Cardiac septum (tissue), 1 donor: ENCODE measurements at places on chromosomes 12 and 14.

GRCh38 chr14:51139121-51139681 lies 44.3 kb upstream of the TRIM9 start:
- no peak for DNase-seq

- no peak for DNase-seq
Observed at GRCh38 chr12:71216725-71217579, 59.2 kb upstream of the TSPAN8 start.

DNA sequence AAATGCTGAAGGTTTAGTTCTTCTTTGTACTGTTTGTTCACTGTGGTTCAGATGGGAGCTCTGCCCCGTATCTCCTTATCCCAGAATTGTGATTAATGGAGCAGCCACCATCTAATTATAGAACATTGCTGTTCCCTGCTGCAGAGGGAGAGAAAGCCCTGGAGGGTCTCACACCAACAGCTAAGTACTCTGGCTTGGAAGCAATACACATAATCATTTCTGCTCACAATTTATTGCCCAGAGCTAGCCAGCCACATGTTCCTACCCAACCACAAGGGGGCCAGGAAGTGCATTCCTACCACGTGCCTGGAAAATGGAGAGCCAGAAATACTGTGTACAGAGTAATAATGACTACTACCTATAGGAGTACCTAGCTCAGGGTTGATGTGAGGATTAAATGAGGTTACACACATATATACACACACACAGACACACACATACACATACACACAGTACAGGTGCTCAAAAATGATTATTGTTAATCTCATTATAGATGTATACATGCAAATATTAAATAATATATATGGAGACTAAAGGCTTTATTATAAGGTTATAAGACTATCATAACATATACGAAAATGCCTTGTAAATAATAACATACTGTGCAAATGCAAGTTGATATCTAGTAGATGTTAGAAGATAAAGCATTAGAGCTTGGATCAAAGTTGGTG lies 22.3 kb downstream of the MSRB3 start:
- no peak for DNase-seq

- DNase-seq = no peak
Observed at GRCh38 chr14:106390401-106390800, 864.0 kb downstream of the TMEM121 start.

DNA sequence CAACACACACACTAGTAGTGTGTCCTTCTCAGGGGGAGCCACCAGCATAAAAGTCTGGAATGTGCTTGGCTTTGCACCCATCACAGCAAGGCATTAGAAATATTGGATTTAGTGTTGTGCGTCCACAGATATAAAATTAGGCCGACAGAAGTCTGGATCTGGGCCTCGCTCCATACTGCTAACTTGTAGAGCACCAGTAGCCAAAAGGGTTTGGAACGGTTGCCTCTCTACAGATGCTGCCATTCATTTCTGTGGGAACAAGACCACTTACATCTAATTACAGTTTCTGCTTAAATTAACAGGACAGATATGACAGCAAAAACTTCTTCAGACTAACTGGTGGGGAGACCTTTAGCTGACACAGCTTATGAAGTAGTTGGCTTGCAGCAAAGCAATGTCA lies 94.2 kb downstream of the EXOC5 start:
- no peak for DNase-seq

DNA sequence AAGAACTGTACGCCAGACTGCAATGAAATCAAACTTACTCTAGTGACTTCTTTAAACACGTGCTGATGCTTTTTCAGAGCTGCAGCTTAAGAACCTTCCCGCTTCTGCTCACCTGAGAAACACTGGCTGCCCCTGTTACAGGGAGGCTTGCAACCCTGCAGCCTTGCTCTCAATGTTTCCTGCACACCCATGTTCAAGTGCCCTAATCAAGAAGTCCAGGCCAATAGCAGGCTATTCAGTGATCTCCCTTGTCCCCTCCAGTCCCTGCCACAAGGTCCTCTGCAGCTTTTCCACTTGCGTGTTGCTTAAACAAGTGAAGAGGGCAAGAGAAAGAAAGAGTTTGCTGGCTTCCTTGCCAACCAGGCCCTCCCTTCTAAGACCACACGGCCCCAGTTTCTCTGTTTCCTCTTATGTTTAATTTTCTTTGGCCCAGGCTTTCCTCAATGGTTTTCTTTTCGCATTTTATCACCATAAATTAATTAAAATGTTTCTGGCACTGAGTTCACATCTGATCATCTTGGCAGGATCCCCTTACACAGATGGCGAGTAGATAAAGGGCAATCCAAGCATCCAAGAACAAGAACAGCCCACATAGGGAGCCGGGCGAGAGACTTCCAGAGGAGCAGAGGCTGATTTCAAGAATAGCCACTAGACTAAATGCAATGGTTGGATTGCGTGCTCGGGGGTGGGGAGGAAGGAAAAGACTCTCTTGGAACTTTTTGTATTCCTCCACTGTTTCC lies 82.3 kb upstream of the CDKN3 start:
- DNase-seq = no peak

DNA sequence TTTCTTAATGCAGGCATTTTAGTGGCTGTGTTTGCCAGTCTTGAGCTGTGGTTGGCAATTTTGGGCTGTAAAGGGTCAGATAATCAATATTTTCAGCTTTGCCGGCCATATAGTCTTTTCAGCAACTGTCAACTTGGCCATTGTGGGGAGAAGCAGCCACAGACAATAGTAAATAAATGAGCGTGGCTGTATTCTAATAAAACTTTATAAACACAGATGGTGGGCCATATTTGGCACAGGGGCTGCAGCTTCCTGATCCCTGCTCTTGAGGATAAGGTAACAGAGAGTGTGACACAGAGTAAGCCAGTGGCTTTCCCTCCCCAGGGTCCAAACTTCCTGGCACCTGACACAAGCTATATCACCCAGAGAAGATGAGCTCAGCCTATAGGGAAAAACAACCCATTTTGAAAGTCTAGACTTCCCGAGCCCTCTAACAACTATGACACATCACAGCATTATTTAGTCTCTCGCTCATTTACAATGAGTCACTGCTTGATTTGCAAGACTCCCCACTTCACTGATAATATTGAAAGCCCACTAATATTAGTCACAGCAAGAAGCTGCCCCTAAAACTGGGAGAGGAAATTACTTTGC lies 163.1 kb upstream of the TMPO start:
- DNase-seq = no peak

- no peak for DNase-seq
Observed at GRCh38 chr14:64920465-64920864, 6.2 kb downstream of the CHURC1 start.

DNA sequence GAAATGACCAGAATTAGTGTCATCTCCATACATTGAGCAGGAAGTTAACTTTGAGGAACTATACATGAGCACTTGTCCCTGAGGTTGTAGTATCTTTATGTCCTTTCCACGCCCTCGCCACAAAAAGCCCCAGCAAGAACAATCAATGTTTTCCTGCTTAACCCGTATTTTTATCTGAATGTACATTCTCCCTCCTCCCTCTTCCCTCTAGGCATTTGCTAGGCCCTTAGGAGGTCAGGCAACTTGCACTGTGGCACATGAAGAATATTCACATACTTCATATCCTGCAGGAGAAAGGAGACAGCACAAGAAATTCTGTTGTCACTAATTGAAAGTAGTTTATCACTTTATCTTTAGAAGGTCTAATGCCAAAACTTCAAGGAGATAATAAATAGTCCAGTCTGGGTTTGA lies 18.1 kb upstream of the DUSP6 start:
- no peak for DNase-seq

DNA sequence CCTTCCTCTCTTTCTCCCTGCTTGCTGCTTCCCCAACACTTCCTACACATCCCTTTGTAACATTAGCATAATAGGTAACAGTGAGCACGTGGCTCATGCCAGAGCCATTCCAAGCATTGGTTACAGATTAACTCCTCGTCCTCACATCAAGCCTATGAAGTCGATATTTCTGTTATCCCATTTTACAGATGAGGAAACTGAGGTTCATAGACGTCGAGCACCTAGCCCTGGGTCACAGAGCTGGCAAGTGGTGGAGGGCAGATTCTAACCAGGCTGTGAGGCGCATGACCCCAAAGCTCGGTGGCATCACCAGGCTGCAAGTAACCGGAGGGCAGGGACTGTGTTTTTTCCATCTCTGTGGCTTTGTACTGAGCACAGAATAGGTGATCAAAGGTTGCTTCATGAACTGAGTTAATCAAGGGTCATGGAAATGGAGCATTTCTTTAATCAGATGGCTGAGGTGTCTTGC lies 5.7 kb upstream of the SERPINA1 start:
- DNase-seq = no peak

DNA sequence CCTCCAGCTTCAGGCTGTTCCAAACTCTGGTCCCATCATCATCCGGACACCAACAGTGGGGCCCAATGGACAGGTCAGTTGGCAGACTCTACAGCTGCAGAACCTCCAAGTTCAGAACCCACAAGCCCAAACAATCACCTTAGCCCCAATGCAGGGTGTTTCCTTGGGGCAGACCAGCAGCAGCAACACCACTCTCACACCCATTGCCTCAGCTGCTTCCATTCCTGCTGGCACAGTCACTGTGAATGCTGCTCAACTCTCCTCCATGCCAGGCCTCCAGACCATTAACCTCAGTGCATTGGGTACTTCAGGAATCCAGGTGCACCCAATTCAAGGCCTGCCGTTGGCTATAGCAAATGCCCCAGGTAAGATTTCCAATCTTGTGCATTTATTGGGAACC lies 3.3 kb downstream of the SP1 start:
- no peak for DNase-seq

- no peak for DNase-seq
Observed at GRCh38 chr12:23703051-23703450, 246.4 kb downstream of the SOX5 start.

DNA sequence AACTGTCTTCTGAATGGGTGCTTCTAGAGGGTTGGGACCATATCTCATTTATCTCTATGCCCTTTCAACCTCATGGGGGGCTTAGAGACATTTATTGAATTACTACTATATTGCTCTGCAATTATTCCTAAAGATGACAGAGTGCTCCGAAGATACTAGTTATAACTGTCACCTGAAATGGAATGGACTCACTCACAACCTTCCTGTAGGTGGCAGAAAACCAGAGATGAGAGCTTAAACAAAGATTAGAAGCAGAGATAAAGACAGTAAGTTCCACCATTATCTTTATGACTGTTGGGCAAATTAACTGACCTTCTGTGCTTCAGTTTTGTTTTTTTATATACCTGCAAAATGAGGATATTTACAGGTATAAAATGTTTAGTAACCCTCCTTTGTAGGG lies 31.5 kb upstream of the GTF2A1 start:
- DNase-seq = no peak

DNA sequence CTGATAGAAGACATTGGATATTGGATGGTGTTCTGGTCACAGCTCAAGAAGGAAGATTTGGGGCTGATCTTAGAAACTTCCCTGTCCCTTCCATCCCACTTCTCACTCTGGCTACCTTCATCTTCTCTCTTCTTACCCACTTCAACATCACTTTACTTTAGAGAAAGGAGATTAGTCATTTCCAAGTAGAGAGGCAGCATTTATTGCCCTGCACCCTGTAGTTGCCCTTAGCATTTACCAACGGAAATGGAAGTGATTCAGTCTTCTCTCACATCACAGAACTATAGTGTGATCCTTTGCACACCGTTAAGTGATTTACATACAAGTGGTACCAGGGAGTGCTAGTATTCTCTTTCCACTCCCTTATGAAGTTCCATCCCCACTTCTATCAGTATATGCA lies 52.4 kb downstream of the PHLDA1 start:
- no peak for DNase-seq

DNA sequence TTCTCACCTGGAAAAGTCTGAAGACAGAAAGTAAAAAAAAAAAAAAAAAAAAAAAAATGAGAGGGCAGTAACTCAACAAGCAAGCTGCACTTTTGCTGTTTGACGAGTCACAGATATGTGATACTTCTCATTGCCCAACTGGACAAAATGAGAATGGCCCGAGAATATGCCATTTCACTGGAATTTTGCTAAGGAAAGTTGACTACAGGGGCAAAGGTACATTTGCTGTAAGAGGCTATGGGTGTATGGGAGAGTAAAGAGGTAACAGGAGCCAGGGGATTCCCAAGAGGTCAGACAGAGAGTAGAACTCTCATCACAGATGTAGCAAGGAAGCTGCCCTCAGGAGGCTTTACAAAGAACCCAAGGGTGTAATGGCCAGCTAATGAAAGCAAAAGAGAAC lies 22.9 kb downstream of the KIF21A start:
- no peak for DNase-seq

DNA sequence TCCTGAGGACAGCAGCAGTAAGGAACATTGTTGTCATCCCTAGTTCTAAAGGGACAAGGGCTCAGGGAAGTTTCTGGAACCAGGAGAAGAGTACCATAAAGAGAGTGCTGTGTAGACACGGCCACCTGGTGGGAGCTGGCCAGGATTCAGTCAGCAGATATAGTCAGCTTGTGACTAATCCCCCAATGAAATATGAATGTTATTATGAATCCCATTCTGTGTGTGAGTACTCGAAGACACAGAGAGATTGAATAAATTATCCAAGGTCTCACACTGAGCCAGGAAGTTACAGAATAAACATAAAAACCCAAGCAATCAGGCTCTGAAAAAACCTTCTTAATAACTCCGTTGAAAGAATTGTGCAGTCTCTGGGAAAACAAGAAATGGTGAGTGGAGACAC lies 1359.5 kb downstream of the AACS start:
- no peak for DNase-seq

GRCh38 chr12:50058743-50059312 lies 1.4 kb downstream of the ASIC1 start:
- no peak for DNase-seq

- DNase-seq = no peak
Observed at GRCh38 chr12:106709068-106709511, 65.4 kb upstream of the RIC8B start.

- DNase-seq = no peak
Observed at GRCh38 chr12:62123721-62124203, 136.4 kb upstream of the USP15 start.

- DNase-seq = no peak
Observed at GRCh38 chr12:103868215-103868614, 27.2 kb upstream of the NT5DC3 start.

DNA sequence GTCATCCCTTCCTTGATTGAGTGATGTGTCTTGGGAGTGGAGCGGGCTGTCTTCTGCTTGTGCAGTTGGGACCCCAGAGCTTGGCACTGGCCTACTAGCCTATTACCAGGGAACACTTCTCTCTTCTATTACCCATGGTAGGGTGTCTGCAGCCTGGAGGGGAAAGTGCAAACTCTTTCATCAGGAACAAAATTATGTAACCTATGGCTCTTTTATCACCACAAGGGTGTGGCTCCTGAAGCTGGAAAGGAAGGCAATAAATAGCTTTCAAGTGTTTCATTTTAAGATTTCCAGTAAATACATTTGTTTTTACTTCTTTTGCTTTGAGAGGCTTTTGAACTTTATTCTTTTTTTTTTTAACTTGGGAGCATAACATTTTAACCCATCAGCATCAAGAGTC lies 349.7 kb upstream of the FAR2 start:
- DNase-seq = no peak

DNA sequence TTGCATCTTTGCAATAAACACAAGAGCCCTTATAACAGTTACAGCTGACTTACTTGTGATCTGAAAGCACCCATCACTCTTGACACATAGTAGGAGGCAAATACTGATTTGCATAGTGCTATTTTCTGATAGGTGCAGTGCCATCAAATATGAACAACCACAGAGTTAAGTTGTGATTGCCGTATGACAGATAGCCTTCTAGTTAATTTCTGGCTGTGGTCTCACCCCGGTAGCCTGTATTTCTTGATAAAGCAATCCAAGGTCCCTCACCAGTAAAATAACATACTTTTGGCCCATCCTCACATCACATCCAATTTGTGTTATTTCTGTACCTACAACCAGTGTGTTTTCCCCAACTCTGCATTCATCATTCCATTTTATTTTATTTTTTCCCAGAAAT lies 23.3 kb upstream of the STYK1 start:
- no peak for DNase-seq

- no peak for DNase-seq
Observed at GRCh38 chr14:102177161-102177560, 37.5 kb downstream of the WDR20 start.
